ENCODE measurements at places on chromosomes 16 and 17.

DNA sequence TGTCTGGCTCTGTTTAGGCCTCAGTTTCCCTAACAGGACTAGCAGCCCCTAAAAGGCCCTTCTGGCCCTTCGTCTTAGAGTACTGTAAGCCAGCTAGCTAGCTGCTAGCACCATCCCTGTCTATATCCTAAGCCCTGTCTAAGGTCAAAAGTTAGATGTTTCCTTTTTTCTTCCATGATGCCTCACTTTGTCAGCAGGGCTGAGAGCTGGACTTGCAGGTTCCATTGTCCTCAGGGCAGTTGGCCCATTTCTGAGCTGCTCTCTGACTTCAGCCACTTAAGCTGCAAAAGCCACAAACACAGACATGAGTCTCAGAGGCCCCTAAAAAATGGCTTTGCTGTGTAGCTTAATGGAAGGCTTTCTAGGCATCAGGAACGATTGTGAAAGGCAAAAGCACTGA lies 187.7 kb downstream of the CBLN1 start:
- DNase-seq: no peak

DNA sequence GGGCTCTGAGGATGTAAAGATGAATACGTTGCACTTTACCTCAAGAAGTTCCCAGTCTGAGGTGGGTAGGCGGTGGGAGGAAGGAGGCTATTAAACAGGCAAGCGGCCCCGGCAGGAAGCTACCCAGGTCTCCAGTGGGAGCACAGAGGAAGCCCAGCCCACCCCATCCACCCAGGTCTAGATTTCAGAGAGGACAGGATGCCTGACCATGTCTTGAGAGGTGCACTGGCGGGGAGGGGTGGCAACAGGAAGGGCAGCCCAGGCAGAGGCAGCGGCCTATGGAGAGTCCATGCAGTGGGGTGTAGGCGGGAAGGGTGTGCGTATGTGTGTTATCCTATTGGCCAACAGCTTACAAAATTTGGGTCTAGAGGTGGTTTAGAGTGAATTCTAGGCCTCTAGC lies 13.9 kb downstream of the SARM1 start:
- DNase-seq: no peak

GRCh38 chr17:45757431-45758218 lies 26.5 kb upstream of the CRHR1 start:
- no peak for DNase-seq

DNA sequence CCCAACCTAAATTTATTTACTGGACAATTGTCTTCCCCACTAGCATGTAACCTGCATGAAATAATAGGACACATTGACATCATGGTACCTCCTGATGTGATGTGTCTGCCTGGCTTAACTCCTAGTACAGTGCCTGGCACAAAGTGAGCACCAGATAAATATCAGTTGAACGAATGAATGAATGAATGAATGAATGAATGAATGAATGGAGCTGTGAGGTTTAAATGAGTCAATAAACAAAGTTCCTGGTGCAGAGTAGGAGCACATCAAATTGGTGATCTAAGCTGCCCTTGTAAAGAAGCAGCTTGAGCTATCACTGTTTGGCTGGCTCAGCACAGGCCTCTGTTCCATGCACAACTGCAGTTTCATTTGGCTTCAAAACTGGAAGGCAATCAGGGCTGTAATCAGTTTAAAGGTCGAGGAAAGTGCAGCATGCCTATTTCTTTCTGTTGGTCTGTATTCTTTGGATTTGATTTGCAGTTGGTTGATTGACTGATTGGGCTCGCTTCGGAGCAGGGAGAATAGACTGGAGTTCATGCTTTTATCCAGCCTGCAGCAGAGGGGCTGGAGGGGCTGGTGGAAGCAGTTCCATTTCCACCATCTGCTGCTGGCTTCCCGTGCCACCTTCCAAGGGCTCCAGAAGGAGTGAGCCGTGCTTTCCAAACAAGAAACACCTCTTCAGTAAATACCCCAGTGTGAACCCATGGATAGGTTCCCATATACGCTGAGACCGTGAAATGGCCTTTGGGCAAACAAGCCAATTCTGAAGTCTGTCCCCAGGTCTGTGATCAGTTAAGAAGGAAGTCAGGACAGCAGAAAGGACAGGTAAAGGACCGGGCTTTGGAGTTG lies 54.6 kb downstream of the GPRC5B start:
- no peak for DNase-seq

DNA sequence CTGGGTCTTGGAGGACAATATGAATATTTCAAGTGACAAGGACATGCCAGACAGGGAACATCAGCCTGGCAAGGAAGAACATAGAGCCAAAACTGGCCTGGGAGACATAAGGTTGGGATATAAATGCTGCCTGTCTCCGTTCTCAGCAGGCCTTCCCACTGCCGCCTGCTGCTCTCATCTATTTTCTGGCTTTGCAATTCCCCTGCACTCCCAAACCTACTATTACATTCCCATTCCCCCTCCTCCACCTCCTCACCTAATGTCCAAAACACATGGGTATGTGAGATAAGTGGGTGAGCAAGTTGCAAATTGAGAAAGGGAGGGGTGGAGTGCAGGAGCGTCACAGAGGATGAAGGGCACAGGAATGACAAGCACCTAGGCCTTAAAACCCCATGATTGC lies 244.3 kb upstream of the CDH8 start:
- no peak for DNase-seq

DNA sequence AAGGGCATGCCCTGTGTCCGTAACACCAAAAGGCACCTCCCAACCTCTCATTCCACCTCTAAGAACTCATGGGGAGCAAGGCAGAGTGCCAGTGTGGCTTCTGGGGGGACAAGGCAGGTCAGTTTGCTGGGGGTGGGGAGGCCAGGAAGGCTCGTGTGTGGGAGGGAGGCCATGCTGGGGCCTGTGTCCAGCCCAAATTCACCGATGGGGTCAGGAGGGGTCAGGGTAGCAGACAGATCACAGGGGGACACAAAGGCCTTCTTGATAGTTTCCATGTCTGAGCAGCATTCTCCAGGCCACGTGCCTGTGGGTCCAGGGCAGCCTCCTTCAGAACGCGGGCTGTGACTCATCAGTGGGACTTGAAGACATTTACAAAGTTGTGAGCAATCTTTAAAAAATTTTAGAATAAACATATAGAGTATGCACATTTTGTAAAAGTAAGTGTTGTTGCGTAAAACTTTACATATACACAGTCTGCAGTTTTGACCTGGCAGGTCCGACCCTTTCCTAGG lies 20.9 kb downstream of the SPACA3 start:
- no peak for DNase-seq

GRCh38 chr17:27549251-27549893 lies 81.6 kb upstream of the LGALS9 start:
- no peak for DNase-seq

- DNase-seq: no peak
These were observed 784.6 kb upstream of the EEF2KMT start for GRCh38 chr16:5882087-5882640.

DNA sequence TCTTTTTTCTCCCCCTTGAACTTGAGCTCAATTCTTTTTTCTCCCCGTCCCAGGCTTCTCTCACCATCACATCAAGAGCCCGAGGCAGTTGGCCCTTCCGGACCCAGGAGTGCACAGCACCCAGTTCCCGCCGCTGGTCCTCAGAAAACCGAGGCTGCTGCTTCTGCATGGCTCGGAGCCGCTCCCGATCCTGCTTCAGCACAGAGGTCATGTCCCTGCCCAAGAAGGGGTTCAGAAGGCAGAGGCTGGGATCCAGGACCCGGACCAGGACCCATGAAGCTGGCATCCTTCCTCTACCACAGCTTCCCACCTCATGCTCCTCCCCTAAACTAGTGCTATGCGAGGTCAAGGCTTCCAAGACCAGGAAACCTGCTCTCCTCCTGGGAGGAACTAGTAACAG lies 10.5 kb downstream of the PER1 start:
- no peak for DNase-seq

DNA sequence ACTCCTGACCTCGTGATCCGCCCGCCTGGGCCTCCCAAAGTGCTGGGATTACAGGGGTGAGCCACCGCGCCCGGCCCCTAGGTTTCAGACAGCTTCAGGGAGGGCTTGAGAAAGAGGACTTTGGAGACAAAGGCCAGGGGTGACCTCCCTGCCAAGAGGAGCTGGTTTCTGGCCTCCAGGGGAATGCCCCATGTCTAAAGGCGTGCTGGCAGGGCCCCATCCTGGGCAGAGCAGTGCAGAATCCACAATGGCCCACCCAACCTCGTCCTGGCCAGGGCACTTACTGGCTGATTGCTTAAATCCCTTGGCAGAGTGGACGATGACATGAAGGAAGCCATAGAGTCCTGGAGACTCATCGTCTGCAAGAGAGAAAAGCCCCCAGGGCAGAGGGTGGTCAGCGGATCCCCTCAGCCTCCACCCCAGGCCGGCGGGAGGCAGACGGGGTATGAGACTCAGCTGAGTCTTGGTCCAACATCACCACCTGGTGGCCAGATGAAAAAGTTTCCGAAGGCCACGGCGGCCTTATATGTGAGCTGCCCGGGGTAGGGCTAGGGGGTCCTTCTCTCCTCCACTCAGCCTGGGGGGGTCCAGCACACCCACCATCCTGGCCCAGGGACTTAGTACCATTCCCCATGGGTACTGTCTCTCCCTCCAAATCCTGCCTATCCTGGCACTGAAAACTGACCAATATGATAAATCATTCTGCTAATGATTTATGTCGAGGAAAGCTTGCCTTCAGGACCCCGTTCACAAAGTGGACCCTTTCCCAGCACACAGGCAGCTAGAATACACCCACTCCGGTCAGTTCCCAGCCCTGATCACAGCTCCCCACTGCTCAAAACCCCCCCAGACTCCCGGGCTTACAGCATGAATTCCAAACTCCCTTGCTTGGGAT lies 59.1 kb downstream of the TIMM22 start:
- DNase-seq: peak; percentile 39

DNA sequence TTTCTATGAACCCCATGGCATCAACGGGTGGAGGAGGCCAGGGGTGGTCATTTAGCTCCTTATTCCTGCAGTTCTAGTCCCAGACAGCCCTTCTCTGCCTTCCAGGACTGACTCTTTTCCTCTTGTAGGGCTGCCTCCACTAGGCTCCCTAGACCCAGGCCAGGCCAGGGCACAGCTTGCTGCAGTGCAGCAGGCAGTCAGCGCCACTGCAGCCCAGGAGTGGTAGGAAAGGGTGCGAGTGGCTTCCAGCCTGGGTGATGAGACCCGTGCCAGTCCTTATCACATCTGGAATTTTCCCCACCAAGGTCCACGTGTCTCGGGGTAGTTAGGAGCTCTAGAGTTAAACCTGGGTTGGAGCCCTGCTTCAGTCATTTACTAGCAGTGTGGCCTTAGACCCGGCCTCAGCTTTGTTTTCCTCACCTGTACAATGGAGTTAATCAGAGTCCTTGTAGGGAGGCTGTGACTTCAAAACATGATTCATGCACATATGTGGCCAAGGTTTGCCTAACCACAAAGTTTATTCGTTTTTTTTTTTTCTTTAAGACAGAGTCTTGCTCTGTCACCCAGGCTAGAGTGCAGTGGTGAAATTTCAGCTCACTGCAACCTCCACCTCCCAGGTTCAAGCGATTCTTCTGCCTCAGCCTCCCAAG lies 4.7 kb downstream of the SLC5A11 start:
- DNase-seq: peak; percentile 29

GRCh38 chr17:10278218-10278617 lies 79.8 kb upstream of the GAS7 start:
- DNase-seq: no peak

- DNase-seq: no peak
These were observed 29.0 kb upstream of the ASIC2 start for GRCh38 chr17:33322063-33322462.

DNA sequence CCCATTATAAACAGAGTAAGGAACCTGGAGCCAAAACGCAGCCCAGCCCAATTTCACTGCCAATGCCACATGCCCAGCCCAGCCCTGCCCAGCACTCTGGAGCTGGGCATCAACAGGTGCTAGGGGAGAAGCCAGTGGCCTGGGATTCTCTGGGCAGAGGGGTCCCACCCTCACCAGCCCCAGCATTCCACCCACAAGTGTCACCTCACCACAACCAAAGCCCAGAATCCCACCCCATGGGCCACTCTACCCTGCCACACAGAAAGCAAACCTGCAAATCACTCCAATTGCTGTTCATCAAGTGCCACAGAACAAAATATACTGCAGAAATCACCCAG lies 102.5 kb upstream of the CDH5 start:
- DNase-seq: no peak

DNA sequence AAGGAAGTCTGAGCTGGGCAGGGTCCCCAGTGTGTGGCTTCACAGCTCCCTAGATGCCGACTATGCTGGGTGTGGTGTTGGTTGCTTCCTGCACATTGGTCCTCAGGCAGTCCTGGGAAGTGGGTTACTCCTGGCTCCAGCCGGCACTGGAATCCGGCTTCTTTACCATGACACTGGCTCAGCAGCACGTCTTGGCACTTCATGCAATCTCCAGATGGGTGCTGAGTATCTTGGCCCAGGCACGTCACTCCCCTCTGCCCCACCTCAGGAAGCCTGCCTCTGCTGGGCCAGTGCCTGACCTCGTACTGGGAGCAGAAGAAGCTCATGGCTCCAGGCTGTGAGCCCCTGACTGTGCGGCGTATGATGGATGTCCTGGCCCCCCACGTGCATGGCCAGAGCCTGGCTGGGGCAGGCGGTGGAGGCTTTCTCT lies 24.5 kb downstream of the FCSK start:
- no peak for DNase-seq

DNA sequence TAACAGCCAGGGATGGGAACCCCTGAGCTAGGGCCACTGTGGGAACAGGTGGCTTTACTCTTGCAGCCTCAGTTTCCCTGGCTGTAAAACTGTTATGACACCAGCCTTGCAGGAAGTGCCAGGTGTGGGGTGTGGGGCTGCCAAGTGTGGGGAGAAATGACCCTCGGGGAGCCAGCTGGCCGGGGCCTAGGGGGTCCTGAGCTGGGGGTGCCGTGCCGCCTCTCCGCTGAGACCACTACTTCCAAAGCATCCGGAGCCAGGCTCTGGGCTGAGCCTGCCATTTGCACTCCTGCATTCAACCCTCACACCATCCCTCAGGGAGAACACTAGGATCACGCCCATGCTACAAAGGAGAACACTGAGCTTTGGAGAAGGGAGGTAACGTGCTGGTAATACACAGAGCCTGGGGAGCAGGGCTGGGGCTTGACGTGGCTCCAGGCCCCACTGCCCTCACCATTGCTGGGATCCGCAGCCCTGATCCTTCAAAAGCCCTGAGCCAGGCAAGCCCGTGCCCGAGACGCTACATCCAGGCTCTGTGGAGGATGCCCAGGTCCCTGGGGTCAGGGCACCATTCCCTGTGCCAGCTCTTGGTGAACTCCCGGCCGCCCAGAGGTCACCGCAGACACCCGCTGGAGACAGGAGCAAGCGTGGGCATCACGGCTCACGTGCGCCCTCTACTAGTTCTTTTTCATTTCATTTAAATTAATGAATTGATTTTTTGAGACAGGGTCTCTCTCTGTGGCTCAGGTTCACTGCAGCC lies 28.8 kb upstream of the GINS2 start:
- peak; percentile 69 for DNase-seq

DNA sequence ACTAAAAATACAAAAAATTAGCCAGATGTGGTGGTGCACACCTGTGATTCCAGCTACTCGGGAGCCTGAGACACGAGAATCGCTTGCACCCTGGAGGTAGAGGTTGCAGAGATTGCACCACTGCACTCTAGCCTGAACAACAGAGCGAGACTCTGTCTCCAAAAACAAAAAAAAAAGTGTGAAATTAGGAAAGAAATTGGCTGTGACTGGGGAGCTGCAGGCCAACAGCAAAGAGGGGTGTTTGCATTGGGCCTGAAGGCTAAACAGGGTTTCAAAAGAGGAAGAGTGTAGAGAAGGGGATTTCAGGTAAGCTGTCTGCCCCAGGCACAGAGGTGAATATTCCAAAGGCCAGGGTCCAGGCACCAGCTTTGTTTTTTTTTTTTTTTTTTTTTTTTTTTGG lies 9.4 kb downstream of the BMERB1 start:
- no peak for DNase-seq
